Stimulated activated naive CD8-positive, alpha-beta T cell treated with anti-CD3 and anti-CD28 coated beads, Interleukin-15, Interleukin-2, amounts not matched to agents 100 U/mL and 50 U/mL, for 24 hours (primary cell): ENCODE measurements at places on chromosomes 5 and 9.

GRCh38 chr5:73312872-73313510, 135.6 kb downstream of the FOXD1 start:
- DNase-seq, result no peak

DNA sequence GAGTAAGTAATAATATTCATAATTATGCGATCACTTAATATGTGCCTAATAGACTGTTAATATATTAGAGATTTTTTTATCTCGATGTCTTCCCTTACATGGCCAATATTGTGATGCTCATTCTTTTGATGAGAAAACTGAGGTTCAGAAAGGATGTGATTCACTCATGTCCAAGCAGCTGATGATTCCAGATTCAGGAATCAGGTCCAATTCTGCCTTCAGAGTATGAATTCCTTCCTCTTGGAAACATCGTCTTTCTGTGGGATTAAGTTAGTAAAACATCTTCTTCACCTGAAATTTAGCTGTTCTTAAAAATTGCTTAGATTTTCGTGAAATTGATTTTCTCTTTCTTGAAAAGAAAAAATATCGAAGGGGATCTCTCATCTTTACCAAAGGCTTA, 242.5 kb upstream of the RFX3 start:
- DNase-seq, result no peak

DNA sequence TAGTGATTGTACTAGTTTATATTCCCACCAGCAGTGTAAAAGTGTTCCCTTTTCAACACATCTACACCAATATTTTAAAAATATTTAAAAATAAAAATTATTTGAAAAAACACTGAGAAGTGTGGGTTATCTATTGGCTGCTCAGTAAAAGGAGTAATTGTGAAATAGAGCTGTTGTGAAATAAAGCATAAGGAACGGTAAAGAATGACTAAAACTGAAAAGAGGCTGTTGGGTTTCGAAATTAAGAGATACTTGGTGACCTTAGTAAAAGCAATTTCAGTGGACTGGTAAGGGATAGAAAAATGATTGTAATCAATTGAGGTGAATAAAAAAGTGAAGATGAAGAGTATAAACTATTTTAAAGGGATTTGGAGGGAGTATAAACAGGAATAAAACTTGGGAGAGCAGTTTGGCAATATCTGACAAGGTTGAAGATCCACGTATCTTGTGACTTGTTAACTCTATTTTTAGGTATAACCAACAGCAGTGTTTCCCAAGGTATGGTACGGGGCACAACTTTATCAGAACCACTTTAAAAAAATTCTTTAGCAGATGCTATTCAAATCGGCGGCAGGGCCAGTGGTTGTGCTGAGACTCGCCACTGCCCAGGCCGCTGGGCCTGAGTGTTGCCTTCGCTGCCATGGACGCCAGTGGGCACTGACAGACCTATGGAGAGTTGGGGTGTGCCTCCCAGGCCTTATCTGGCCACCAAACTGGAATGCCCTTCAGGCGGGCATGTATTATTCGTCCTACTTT, 63.3 kb downstream of the TMEM38B start:
- no peak for DNase-seq

DNA sequence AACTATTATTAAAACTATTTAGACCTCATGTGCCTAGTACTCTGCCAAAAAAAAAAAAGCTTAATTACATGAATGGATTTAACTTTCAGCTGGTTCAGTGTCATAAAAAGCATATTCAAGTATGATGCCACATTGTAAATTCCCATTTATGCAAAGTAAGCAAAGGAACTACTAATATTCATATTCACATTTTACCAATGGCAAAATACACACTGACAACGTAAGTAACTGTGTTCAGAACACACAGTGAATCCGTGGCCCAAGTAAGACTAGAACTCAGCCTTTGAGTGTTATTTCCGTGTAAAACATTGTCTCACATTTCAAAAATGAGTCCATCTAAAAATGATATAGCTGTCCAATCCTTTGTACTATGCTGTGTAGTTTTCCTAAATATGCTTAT, 56.8 kb downstream of the PPP2R2B start:
- DNase-seq, result no peak

- DNase-seq, result no peak
Observed at GRCh38 chr5:89297066-89297465, 414.1 kb upstream of the MEF2C start.

- DNase-seq, result peak; percentile 5
Observed at GRCh38 chr9:98899408-98900056, 44.2 kb upstream of the COL15A1 start.

- DNase-seq, result no peak
Observed at GRCh38 chr5:17132444-17133083, 84.9 kb upstream of the BASP1 start.

DNA sequence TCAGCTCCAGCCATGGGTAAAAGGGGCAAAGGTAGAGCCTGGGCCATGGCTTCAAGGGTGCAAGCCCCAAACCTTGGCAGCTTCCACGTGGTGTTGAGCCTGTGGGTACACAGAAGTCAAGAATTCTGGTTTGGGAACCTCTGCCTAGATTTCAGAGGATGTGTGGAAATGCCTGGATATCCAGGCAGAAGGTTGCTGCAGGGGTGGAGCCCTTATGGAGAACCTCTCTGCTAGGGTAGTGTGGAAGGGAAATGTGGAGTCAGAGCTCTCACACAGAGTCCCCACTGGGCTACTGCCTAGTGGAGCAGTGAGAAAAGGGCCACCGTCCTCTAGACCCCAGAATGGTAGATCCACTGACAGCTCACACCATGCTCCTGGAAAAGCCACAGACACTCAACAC, 117.1 kb downstream of the NREP start:
- DNase-seq, result no peak

DNA sequence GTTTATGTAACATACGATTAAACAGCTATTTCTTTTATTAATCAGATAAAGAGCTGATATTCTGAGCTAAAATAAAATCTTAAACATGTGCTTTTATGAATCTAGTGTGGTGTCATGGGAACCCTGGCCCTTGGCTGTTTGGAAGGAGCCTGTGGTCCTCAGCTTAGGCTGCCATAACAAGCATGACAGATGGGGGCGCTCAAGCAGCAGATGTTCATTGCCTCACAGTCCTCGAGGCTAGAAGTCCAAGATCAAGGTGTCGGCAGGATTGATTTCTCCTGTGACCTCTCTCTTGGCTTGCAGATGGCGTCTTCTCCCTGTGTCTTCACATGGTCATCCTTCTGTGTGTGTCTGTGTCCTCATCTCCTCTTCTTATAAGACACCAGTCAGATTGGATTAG, 448.2 kb downstream of the GADD45G start:
- peak; percentile 32 for DNase-seq

DNA sequence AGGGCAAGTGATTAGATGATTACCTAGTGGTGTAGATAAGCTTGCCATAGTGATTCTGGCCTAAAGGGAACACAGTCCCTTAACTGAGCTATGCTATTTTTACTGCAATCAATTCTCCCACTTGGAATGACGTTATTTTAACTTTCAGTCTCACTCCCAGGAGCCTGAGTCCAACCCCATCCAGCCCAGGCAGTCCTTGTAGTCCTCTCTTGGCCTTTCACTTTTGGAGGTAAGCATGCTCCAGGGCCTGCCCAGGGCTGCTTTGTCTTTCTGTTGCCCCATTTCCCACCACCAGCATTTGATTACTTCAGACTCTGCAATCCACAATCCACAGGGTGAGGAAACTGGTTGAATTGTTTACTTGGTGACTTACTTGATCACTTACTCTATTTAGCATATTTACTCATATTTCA, 233.0 kb downstream of the CD180 start:
- DNase-seq, result no peak

DNA sequence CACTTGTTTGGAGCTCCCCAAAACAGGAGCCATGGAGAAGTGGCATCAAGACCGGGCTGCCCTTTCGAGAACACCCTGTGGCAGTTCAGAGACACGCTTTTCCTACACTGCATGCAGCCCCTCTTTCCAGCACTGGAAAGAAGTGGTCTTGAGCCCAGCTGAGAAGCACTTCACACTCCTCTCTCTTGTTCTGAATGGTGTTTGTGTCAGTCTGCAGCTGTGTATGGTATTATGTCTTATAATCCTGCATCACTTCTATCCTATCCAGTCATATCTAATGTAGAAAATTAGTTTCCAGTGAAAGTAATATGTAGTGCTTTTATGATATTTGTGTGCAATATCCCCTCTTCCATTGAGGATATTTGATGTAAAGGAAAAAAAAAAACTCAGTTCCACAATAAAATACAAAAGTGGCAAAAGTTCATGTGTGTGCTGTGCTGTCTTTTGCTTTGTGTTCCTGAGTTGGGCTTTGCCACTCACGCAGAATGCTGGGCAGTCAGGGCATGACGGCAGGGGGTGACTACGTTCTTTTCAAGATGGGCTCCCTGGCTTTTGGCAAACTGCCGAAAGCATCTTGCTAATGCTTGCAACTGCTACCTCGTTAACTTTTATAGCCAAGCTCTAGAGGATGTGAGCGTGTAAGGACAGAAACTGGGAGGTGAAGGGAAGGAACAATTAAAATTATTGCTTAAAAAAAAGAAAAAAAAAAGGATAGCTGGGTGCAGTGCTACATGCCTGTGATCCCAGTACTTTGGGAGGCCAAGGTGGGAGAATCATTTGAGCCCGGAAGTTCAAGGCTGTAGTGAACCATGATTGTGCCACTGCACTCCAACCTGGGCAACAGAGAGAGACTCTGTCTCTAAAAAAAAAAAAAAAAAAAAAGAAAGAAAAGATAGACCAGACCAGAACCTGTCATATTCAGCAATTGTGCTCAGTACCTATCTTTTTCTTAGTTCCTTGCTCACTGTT, 102.2 kb downstream of the MAP1B start:
- DNase-seq, result no peak

DNA sequence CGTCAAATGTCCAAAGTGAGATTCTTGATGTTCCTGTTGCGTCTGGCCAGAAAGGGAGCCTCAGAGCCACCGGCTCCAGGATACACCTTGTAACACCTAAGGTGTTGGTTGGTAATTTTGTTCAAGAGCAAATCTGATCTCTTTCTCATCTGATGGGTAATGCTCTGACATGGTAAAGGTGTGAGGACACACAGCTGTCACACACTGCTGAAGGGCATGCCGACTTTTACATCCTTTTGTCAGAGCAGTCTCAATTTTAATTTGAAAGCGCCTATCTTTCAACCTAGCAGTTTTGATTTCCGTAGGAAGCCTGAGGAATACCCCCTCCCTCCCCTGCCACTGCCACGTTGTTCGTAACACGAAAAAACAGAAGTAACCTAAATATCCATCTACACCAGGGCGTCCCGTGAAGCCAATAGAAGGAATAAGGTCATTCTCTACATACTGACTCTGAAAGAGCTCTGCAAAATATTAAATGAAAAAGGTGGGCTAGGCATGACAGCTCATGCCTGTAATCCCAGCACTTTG, 57.4 kb downstream of the TSTD2 start:
- DNase-seq, result no peak

DNA sequence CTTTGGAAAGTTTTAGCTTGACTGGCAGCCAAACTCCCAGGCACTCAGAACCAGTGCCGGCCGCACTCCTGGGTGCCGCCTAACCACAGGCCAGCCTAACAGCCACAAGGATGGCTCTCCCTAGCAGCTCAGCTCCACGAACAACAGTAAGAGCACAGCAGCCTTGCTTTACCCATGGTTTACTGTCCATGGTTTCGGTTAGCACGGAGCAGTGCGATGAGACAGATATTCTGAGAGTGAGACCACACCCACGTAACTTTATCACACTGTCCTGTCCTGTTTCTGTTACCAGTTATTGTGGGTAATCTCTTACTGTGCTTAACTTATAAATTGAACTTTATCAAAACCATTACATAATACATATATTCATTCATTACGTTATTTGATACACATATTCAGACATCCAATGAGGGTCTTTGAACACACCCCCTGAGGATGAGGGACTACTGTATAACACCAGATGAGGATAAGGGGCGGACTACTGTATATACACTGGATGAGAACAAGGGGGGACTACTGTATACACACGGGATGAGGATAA, 12.4 kb downstream of the CLPTM1L start:
- no peak for DNase-seq

- no peak for DNase-seq
Observed at GRCh38 chr9:134855231-134855899, 25.2 kb upstream of the FCN2 start.

- DNase-seq, result no peak
Observed at GRCh38 chr9:94945197-94946144, 219.0 kb downstream of the AOPEP start.

DNA sequence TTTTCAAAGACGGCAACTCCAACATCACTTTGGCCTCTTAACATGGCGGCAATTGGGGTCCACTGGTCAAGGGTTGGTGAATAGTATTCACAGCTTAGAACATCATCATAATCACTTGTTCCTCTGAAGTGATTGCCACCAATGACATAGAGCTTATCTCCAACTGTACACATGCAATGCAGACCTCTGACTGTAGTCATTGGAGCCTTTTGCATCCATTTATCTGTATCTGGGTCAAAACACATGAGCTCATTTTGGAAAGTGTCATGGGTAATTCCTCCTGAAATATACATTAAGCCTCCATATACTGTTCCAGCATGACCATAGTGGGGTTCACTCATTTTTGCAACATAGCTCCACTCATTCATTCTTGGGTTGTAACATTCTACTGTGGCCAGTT, 2.0 kb downstream of the KLHL9 start:
- DNase-seq, result no peak

GRCh38 chr9:37198039-37198729, 77.8 kb downstream of the ZCCHC7 start:
- DNase-seq, result no peak

GRCh38 chr9:83932011-83932410, 10.8 kb upstream of the KIF27 start:
- DNase-seq, result no peak

DNA sequence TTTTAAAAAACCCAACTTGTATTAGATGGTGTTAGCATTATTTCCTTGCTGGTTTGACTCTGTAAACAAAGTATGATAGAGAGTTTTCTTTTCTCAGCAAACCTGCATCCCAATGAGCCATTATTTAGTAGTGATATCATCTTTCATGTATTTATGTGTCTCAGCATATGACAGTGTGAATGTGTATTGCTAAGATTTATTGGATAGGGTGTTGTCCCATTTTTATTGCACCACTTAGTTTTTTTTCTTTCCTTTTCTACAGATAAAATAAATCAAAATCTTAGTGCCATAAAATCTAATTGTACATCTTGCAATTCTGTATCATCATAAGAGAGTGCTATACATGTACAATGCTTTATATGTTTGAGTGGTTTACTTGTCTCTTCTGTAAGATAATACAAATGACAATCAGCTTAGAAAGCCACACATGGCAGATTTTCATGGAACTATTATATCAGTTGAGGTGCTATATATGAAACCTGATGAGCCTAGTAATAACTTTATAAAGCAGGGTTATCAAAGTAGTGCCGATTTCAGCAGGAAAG, 149.2 kb upstream of the CYLC2 start:
- DNase-seq, result no peak

- no peak for DNase-seq
Observed at GRCh38 chr5:32852535-32852934, 141.4 kb downstream of the NPR3 start.

GRCh38 chr9:2403701-2404100, 217.9 kb upstream of the VLDLR start:
- no peak for DNase-seq
